Stimulated activated CD8-positive, alpha-beta memory T cell treated with anti-CD3 and anti-CD28 coated beads, Interleukin-2, amount 100 ng/mL, for 1 hour (primary cell): ENCODE measurements at places on chromosomes 12 and 14.

DNA sequence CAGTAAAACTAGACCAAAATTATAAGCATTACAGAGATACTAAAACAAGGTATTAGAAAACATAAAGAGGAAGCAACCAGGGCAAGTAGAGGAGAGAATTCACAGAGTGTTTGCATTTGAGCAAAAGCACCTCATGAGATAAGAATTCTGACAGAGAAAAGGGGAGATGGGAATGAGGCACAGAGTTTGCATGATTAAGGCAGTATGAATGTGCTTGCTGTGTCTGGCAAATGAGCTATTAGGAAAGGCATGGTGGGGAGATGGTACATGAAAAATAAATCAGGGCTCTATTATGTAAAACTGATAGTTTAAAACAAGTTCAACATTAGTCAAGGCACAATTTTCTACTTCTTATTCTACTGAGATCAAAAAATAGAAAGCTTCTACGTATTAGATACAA, 23.1 kb downstream of the GARIN6 start:
- DNase-seq, result no peak

DNA sequence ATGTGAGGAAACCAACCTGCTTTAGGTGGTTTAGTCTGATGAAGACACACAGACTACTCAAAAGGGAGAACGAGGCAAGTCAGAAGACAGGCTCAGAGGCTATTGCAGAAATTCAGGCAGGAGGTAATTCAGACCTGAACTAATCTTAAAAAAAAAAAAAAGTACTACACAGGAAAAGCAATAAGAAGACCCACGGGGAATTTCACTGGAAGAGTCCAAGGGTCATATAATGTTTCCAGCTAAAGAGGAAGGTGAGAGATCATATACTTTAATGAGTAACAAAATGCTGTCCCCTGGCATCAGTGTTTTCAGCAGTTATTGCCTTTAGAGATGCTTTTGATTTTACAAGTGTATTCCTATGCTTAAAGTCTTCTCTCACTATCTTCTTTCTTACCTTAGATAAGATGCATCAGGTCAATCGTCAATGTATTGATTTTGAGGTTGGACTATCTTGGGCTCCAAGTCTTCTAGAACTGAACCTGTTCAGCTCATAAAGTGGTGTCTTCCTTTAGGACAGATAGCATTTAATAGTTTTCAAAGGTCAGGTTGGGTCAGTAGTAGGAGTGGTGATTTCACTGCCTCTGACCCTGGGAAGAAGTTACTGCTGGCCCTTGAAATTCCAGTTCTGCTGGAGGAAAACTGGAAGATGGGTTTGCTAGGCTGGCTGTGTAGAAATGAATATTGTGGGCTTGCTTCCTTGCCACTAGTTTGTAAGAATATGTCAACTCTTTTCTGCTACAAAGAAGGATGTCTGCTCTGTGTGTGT, 60.0 kb downstream of the FAR2 start:
- DNase-seq, result no peak

GRCh38 chr14:102262929-102263462, 42.0 kb downstream of the MOK start:
- no peak for DNase-seq

DNA sequence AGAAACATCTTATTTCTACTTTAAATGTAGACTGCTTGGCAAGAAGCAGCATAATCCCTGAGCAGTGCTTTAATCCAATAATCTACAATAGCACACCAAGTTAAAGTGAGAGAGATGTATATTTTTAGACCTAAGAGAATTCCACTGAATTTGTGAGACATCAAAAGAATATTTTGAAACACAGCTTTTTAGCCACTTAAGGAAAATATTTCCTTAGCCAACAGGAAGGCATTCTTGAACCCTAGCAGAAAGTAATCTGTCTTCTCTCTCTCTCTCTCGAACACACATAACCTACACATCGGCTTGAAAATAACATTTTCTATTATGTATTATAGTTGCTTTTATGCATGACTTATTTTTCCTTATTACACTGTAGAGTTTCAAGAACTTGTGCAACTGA, 34.0 kb downstream of the KITLG start:
- no peak for DNase-seq

DNA sequence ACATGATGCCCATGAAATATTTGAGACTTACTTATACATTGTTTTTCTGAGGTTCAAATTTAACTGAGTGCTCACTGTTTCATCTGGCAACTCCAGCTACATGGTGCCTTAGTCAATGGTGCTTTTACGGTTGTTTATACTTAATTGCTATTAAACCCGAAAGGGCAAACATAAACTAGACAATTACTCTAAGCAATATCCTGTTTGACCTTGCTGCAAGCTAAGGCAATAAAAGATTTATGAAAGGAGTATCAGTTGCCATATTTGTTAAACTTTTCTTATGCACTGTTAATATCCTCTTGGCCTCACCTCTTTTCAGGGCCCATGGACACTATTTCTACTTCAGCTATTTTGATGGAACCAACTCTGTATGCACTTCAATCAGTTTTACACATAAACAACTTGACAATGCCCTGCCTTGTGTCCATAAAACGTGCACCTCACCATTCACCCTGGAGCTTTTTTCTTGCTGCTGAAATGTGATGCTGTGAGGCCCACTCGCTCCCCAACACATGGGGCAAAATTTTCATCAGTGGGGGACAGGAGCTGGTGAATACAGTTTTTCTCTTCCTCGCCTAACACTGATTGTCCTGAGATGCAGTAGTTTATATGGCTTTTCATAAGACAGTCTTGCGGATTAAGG, 64.1 kb upstream of the HIF1A start:
- DNase-seq, result no peak

- DNase-seq, result no peak
These were observed 36.2 kb upstream of the ATP2A2 start for GRCh38 chr12:110244829-110245228.
